ENCODE measurements at places on chromosomes 3 and 15.

DNA sequence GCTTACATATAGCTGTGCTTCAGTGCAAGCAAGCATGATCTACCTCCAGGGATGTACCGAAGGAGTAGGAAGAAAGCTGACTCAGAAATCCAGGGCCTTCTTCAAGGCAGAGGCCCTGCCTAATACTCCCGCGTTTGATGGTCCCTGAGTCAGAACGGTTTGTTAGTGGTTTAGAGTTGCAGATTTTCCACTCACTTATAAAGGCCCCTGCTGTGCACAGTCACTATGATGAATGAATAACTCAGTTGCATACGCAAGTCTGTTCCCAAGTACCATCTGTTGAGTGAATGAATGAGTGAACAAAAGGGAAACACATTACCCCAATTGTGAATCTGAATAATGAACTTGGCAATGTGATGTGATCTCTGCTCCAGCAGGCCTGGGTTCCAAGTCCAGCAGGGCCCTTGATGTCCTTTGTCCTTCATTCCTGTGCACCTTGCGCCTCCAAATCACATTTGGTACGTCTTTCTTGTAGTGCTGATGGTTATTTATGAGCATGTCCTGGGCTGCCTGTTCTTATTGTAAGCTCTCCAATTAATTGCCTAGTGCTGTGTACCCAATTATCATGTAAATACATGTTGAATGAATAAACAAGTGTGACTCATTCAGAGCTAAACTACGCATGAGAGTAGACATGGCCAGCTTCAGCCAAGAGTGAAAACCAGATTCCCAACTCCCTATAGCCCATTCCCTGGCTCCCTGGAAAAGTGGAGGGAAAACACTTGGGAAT, 85.3 kb upstream of the LIMD1 start:
- peak; percentile 26 for DNase-seq

DNA sequence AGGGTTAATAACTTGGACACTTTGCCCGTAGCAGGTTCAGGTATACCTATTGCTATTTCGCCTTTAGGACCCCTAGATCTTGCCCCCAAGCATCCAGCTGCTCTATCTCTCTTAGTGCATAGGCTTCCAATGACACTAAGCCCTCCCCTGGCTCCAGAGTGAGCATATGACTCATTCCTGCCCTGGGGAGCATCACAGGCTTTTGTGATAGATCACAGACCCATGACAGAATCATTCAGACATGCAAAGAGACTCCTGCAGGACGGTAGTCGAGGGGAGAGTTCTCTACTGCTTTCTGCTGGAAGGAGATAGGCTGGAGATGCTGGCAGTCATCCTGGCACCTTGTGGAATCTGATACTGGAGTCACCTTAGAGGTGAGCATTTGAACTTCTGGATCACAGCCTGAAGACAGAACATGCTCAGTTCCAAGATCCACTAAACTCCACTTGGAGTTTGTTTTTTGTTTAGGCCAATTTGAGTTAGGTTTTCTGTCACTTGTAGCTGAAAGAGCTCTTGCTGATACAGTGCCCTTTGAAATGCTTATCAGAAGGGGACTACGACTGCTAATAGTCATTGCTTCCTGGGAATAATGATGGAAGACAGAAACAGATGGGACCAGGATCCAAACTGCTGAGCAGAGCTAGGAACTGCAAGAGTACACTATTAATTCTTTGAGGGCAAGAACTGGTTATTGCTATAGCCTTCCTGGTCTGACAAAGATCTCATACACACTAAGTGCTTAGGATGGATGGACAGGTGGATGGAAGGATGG, 11.0 kb downstream of the LYSMD2 start:
- peak; percentile 96 for DNase-seq

DNA sequence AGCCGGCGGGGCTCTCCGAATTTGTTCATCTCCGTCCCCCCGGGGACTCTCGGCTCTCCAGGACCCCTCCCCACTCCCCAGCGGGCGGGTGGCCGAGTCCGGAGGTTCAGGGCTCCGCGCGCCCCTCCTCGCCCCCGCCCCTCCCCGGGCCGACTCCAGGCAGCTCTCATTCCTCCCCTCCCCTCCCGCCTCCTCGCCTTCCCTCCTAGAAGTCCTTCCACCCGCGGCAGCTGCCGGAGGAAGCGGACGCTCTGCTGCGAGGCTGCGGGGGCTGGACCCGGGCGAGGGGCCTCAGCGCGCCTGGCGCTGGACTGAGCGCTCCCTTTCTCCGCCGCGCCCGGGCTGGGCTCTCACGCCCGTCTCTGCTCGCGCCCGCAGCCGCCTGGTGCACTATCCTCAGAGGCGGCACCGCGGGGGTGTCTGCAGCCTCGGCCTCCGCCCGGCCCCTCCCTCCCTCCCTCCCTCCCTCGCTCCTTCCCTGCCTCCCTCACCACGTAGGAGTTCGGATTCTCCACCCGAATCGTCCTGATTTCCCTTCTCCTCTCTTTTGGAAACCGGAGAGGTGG, at the start of gene ROBO2:
ROBO2 (plus strand) TSS at position 494 of the 566 bp plus-strand sequence. CDS start 687 bp downstream, outside the sequence.
- peak; percentile 1 for DNase-seq

GRCh38 chr15:62173215-62173614, 8.1 kb upstream of the C2CD4B start:
- no peak for DNase-seq

- DNase-seq, result no peak
Measured at GRCh38 chr3:32960404-32961170, 9.1 kb downstream of the CCR4 start.

DNA sequence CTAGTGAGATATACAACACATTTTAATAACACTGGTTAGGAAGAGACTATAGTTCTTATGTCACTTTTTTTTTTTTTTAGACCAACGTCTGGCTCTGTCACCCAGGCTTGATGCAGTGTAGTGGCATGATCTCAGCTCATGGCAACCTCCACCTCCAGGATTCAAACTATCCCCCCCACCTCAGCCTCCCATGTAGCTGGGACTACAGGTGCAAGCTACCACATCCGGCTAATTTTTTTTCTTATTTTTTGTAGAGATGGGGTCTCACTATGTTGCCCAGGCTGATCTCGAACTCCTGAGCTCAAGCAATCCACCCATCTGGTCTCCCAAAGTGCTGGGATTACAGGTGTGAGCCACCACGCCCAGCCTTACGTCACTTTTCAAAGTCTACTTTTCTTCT, 100.8 kb downstream of the FOXP1 start:
- DNase-seq, result no peak

DNA sequence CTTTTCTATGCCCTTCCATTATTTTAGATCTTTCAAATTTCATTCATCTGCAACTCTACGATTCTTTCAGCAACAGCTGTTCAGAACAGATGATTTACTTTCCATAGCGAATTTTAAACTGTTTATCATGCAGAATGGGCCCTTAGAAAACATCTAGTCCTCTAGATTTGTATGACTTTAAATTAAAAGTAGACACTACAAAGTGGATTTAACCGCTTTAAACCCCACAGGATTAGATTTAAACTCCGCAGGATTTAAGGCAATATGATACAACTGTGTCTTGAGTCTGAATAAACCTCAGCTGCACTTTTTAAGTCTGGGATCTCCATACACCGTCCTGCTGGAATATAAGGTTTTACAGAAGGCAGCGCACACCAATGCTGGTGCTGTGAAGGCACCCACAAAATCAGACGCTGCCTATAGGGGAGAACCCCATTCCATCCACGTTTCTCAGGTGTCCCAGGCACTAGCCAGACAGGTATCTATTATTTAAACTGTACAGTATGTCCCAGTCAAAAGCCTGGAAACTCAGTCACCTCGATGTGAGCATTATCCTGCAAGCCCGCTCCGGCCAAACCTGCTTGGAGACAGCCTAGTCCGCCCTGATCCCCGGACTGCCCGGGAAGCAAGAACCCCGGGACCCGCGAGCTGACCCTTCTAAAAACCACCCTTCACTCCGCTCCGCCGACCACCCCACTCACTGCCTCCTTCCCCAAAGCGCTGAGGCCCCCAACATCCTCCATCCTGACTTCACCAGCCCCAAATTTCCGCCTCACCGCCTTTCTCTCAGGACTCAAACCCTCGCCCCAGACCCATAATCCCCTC, 768 bp downstream of the ANO10 start:
- DNase-seq, result peak; percentile 2

- peak; percentile 69 for DNase-seq
Measured at GRCh38 chr15:71730277-71731144, 79.8 kb upstream of the NR2E3 start.

DNA sequence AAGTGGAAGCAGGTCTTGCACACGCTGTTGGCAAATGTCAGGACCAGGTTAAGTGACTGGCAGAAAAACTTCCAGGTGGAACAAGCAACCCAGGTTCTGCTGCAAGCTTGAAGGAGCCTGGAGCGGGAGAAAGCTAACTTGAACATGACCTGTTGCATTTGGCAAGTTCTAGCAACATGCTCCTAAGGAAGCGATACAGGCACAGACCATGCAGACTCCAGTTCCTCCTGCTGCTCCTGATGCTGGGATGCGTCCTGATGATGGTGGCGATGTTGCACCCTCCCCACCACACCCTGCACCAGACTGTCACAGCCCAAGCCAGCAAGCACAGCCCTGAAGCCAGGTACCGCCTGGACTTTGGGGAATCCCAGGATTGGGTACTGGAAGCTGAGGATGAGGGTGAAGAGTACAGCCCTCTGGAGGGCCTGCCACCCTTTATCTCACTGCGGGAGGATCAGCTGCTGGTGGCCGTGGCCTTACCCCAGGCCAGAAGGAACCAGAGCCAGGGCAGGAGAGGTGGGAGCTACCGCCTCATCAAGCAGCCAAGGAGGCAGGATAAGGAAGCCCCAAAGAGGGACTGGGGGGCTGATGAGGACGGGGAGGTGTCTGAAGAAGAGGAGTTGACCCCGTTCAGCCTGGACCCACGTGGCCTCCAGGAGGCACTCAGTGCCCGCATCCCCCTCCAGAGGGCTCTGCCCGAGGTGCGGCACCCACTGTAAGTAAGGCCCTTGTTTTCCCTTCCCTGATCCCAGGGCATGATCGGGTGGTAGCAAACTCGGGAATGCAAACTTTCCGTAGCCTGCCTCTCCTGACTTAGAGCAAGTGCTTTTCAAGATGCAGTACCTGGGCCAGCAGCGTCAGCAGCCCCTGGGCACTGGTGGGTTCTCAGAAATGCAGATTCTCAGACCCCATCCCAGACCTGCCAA, 759 bp downstream of the GALNT15 start:
- no peak for DNase-seq

- DNase-seq, result no peak
Measured at GRCh38 chr15:81309647-81310450, 14.1 kb downstream of the STARD5 start.

GRCh38 chr15:76344893-76345582, 8.5 kb downstream of the ISL2 start:
- no peak for DNase-seq

- DNase-seq, result no peak
Measured at GRCh38 chr3:186235554-186235953, 126.5 kb downstream of the DGKG start.

DNA sequence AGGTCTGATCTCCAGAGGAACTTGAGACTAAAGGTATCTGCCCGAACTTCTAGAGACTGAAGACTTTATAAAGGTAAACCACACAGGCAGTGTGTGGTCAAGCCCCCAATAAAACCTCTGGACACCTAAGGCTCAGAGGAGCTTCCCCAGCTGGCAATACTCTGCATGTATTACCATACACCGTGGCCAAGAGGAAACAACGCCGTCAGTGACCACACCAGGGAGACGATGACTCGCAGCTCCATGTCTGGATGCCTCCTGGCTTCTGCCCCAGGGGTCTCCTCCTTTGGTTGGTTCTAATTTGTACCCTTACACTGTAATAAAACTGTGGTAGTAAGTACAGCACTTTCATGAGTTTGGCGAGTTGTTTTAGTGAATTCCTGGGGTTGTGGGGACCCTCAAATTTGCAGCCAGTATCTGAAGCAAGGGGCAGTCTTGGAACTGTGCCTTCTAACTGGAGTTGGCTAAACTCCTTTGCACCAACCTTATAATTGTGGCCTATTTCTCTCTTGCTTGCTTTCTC, 32.1 kb upstream of the BCL2L10 start:
- DNase-seq, result peak; percentile 31

- DNase-seq, result no peak
Measured at GRCh38 chr15:29207758-29208108, 61.9 kb downstream of the NSMCE3 start.

- no peak for DNase-seq
Measured at GRCh38 chr15:48856942-48857341, 21.0 kb upstream of the EID1 start.
